OCI-LY7 (cell line): ENCODE measurements at places on chromosomes 5 and 9.

DNA sequence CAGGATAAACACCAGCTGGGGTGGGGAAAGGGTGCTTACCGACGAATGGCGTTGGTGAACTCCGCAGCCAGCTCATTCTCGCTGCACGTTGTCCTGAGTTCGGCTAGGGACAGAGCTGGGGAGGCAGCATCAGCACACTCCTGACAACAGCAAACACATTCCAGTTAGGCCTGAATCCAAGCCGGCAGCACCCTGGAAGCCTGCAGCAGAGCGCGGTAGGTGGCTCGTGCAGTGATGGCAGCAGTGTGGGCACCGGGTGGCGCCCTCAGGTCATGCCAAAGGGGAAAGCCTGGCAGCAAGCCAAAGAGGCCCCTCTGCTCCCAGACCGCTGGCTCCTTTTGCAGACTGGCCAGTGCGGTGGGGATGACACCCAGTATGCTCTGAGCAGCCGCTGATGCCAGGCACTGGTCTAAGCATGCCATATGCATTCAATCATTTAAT, 66.9 kb downstream of the DCP2 start:
- DNase-seq = peak; percentile 37

DNA sequence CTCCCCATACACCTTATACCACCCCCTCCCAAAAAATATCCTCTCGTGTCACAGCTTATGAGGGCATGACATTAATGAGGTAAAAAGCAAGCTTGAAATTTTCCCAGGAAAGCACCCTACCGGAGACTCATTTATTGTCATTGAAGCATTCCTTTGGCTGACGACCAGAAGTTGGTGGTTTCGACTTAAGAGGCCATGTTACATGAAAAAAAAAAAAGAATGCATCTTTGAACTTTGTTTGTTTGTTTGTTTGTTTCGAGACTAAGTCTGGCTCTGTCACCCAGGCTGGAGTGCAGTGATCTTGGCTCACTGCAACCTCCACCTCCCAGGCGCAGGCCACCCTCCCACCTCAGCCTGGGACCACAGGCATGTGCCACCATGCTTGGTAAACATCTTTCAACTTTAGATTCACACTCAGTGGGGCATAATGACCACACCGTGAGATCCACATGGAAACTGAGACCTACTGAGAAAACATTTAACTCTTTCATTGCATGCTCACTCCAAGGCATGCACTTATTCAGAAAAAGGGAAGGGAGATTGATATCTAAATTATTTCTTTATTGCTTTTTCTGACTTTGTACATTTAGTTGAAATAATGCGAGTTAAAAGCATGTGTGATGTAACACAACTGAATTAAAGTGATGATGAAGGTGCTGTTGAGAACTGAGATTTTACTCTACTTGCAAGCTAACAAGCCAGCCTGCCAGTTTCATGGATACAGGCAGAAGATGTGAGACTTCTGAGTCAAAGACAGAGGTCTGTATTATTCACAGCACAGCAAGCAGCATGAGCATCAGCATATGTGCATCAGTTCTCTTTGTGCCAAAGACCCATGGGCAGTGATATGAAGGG, 5.1 kb upstream of the RAB14 start:
- DNase-seq = peak; percentile 44

DNA sequence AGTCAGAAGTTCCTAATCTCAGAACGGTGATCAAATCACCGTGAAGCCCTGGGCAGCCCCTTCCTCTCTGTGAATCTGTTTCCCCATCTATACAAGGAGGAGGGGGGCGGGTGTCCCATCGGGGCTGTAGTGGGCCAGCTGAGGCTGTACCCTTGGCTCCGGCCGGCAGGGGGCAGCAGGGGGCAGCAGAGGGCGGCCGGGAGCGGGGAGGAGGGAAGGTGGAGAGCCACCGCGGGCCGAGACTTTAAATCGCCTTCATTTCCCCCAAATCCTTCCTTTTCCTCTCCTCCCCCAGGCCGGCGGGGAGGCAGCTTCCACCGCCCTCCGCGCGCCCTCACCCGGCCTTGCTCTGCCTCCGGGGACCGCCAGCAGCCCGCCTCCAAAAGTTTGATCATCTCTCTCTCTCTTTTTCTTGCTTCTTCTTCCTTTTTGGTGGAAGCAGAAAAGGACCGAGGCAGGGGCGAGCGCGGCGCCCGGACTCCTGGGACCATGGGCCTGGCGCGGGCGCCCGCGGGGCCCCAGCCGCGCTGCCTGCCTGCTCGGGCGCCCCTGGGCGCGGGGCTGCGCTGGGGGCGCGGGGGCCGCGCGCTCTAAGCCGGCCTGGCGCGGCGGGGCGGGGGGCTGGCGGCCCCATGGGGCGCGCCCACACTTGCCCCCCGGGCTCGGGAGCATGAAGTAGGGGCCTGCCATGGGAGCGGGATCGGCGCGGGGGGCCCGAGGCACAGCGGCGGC, at the start of gene COL27A1:
Gene COL27A1, plus strand, starts transcription at position 275 of the 732 bp plus-strand sequence. Its CDS starts 414 bp downstream, at position 689.
- peak; percentile 51 for DNase-seq

DNA sequence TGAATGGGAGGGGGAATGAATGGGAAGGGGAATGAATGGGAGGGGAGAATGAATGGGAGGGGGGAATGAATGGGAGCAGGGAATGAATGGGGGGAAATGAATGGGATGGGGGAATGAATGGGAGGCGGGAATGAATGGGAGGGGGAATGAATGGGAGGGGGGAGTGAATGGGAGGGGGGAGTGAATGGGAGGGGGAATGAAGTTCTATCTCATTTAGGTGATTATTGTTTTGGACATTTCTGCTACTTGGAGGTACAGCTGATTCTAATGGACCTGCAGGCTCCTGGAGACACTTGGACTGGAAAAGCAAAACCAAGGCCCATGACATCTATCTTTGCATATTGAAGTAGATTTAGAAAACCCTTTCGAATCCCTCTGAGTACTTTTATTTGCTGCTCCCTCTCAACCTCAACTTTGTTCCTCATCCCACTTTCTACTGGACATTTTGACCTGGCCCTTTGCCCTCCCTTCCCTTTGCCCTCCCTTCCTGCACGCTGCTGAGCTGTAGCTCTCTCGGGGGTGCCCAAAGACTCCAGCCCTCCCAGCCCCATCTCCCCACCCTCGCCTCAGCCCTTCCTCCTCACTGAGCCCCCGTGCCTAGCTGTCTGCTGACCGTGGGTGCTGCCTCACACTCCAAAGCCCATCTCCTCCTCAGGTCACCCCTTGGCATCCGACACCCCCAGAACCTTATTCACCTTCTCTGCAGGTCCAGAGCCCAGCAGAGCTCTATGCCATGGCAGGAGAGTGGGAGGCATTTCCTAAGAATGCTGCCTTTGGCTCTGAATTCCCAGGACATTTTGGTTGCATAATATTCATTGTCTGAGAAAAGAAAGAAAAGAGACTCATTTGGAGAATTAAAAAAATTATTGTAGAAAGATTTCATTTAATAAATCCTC, 19.9 kb upstream of the LPCAT1 start:
- no peak for DNase-seq

- peak; percentile 46 for DNase-seq
Observed at GRCh38 chr5:25754895-25755294, 1110.1 kb upstream of the CDH10 start.

DNA sequence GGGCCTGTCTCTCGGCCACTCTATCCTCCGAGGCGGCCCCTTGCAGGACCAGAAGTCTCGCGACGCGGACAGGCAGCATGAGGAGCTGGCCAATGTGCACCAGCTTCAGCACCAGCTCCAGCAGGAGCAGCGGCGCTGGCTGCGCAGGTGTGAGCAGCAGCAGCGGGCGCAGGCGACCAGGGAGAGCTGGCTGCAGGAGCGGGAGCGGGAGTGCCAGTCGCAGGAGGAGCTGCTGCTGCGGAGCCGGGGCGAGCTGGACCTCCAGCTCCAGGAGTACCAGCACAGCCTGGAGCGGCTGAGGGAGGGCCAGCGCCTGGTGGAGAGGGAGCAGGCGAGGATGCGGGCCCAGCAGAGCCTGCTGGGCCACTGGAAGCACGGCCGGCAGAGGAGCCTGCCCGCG, 283.5 kb downstream of the ARHGEF28 start:
- DNase-seq = no peak
